Fibroblast of skin of right biceps (primary cell): ENCODE measurements at places on chromosomes 2 and 18.

DNA sequence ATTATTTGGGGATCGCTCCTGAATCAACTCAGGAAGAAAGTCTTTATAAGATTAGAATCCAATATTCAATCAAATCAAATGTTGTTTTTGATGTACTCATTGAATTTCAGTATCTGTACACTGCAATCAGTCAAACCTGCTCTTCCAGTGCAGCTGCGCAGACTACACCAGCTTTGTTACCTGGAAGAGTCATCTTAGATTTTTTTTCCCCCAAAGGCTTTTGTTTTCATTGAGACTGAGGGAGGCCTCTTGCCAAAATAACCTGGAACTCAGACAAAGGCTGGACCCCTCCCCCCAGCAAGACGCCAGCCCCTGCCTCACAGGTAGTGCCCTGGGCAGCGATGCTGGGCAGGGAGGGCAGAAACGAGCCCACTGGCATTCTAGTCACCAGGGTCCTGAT is 74.8 kb downstream of the ARHGEF4 start:
- DNase-seq, result no peak

GRCh38 chr18:55054021-55054990 is 95.0 kb upstream of the CCDC68 start:
- DNase-seq, result peak; percentile 57

- DNase-seq, result no peak
These were observed 268.3 kb upstream of the CDH20 start for GRCh38 chr18:61064911-61065310.

GRCh38 chr18:64850791-64851190 is 701.9 kb upstream of the LINC00305 start:
- no peak for DNase-seq

DNA sequence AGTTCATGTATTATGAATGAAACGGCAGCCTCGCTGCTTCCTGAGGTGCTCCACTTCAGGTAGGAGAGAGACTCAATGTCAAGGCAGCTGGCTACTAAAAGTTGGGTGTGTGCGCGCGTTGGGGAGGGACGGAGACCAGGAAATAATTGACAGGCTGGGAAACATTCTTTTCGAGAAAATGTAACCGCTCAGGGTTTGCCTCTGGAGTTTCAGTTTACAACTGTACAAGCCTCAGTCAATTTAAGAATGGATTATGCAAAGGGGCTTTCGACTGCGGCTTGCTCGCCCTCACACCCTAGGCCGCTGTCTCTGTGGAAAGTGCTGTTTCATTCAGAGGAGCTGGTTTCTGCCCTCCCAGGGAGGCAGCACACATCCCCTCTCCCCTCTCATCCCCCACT is 4.4 kb upstream of the SPRED2 start:
- no peak for DNase-seq

DNA sequence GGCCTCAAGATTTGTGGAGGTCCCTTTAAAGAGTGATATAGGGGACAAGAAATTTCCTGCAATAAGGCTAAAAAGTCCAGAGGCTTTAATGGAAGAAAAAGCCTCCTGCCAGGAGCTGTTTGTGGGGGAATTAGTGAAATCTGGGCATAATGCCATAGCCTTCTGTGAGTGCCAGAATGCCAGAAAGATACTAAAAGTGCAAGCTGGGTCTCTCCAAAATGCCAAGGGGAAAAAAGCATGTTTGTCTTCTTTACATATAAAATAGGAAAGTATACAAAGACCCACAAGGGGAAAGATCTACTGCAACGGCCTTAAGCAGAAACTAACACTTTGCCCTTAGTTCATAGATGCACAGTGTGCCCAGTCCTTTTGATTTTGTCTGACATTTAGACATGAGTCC is 647.7 kb upstream of the ZNF804A start:
- no peak for DNase-seq

DNA sequence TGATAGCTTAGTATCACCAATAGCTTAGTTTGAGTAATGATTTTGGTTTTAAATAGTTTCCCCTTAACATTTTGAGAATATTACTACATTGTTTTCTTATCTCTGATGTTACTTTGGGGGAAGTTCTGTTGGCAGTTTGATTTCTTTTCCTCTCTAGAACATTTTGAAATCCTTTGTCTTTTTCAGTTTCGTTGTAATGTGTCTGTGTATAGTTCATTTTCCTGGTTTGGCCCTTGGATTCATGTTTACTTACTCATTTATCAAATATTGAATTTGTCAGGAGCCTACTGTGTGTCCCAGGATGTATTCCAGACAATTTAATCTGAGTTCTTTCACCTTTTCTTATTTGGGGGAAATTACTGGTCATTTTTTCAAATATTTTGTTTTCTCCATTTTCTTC is 16.7 kb downstream of the ANKRD12 start:
- no peak for DNase-seq

DNA sequence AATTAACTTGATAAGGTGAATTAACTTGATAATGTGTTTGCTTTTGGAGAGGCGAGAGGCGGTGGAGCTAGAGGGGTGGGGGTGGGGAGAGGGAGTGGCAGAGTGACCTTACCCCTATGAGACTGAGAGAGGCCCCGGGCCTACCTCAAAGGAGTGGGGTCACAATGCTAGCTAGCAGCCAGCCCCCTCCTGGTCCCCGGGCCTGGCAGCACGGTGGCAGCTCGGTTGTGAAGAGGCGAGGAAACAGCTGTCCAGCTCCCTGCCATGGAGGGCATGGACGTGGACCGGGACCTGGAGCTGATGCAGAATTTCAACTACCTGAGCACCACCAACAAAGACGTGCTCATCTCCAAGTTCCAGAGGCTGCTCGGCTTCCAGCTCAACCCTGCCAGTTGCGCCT is 123.9 kb downstream of the RGPD3 start:
- DNase-seq, result no peak

- no peak for DNase-seq
These were observed 3.2 kb downstream of the CD226 start for GRCh38 chr18:69944436-69944835.

DNA sequence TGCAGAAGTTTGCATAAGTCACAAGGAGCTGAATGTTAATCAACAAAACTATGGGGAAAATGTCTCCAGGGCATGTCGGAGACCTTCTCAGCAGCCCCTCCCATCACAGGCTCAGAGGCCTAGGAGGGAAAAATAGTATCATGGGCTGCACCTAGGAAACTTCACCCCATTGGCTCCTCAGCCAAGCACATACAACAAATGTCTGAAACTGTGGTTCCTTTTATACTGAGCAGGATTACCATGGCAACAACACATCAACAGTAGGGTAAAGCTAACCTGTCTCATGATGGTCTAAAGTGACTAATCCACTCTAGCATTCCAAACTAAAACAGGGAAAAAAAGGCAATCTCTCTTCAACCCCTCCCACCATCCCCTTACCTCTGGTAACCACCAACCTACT is 3.2 kb upstream of the NEMP2 start:
- DNase-seq, result peak; percentile 36

DNA sequence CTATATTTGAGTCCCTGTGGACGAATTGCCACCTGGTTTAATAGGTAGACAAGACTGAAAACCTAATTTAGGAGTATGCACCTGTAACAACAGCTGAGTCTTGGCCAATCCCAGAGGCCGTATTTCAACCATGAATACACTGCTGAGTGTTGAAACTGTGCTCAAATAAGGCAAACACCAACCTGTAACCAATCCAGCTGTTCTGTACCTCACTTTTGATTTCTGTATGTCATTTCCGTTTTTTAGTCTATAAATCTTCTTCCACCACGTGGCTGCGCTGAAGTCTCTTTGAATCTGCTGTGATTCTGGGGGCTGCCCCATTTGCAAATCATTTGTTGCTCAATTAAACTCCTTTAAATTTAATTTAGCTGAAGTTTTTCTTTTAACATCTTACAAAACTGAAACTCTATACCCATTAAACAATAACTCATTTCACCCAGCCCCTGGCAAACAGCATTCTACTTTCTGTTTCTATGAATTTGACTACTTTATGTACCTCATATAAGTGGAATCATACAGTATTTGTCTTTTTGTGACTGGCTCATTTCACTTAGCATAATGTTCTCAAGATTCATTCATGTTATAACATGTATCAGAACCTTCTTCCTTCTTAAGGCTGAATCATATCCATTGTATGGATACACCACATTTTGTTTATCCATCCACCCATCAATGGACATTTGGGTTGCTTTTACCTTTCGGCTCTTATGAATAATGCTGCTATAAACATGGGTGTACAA is 7.5 kb upstream of the YPEL5 start:
- no peak for DNase-seq

GRCh38 chr2:23354554-23354953 is 30.4 kb upstream of the KLHL29 start:
- no peak for DNase-seq
